ENCODE measurements at places on chromosomes 12 and 14.

GRCh38 chr14:45095143-45095542, 11.2 kb downstream of the PRPF39 start:
- DNase-seq: no peak

- DNase-seq: no peak
Measured at GRCh38 chr12:57435293-57435692, 709 bp downstream of the INHBC start.

DNA sequence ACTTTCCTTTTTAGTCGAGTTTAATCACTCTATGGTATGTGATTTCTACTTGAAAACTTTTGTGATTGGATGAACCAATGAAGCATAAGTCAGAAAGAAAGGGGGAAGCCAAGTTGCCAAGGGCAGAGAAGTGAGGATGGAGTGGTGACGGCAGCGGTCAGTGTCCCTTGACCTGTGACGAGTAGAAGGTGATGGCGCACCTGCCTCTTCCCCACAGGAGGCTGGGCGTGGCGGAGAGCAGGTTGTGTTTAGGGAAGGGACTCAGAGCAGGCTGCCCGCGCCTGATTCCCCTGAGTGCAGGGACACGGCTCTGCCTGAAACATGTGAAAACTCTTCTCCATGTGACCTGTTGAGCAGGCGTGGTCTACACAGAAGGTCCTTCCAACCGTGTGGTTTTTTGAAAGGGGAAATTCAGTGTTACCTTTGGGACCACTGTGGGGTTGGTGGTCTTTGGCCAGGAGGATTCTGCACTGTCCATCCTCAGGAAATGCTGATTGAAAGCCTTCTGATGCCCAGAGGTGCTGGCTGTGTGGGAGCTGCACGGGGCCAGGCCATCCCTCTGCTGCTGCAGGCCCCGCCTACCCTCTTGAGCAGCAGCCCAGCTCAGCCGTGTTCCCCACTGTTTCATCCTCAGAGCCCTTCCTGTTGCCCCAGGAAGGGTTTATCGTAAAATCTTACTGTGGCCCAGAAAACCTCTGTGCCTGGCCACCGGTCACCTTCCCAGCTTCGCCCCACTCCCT, 23.5 kb upstream of the AMN start:
- no peak for DNase-seq

- DNase-seq: no peak
Measured at GRCh38 chr14:29030121-29030520, 263.5 kb downstream of the FOXG1 start.

GRCh38 chr12:130632642-130633041, 83.5 kb downstream of the RIMBP2 start:
- DNase-seq: no peak

DNA sequence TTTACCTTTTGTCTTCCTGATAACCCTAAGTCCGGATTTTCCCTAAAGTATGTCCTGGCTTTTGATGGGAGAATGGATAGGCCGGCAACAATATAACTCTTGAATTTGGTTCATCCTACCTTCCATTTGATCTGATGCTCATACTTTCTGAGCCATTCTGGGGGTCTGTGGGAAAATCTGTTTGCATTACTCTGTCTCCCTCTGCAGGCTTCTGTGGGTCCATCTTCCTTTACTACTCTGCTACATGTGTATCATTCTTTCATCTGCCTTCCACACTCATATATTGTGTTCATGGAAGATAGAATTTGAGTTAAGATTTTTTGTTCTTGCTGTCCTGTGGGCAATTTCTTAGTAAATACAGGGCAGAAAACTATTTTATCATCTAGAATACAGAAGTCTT, 101.5 kb downstream of the NAV3 start:
- DNase-seq: no peak

GRCh38 chr12:29691161-29691854, 92.4 kb downstream of the TMTC1 start:
- DNase-seq: no peak

DNA sequence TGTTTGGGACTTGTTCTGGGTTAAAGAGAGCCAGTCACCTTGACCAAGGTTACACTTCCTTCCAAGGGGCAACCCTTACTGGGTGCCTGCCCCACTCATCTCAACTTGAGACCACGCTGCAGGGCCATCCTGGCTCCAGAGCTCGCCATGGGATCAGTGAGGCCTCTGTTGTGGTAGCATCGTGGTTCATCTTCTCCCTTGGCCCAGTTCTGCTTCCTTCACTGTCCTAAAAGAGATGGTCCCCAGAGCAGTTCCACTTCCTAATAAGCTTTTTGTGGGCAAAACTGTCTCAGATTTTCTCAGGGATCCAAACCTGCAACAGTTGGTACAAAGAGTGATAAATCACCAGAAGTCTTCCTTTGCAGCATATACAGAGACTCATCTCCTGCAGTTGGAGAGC, 165.9 kb upstream of the TMEM260 start:
- DNase-seq: no peak

DNA sequence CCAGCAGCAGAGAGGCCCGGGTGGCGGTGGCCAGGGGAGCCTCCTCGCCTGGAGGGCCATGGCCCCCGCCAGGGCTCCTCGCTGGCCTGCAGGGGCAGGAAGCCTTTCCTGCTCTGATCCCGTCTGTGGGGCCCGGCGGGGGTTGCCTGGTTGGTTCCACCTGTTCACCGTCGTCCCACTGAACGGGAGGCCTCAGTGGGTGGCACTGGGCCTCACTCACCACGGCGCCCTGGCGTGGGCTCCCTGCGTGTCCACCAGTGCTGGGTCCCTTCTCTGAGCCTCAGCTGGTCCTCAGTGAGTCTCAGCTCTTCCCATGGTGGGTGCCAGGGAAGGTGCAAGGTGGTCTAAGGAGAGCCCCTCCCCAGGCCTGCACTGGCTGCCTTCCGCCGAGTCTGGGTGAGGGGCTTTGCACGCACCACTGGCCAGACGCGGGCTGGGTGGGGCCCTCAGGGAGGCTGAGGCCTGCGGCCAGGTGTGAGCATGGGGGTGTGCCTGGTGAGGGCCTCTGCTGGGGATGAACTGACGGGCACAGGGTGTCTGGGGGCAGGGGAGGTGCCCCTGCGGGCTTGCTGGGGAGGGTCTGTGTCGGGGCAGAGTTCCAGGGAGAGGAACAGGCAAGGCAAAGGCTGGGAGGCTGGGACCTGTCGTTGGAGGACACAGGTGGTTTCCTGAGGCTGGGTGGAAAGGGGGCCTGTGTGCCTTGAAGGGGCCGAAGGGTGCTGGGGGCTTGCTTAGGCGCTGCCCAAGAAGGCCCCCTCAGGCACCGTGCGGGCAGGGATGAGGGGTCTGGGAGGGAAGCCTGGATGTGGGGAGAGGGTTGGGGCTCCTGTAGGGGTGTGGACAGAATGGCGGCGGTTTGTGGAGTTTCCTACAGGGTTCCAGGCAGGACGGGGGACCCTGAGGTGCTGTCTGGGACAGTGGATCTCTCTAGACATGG, 339.8 kb downstream of the TMEM121 start:
- DNase-seq: no peak

DNA sequence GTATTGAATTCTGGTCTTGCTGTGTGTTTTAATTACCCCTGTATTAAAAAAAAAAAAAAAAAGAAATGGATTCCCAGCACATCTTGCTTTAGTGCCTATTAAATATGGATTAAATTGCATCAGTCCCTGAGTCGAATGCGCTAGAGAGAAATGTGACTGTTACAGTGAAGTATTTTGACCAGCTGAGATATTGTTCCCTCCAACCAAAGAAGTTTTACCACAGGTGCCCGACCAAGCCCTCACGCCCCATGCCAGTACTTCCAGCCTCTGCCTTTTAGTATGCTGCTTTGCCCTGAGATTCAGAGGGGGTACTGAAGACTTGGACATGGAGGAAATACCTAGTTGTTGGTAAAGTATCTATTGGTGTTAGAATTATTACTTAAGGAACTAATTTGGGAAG, 159.7 kb downstream of the TTLL5 start:
- no peak for DNase-seq

- DNase-seq: no peak
Measured at GRCh38 chr12:25972783-25973182, 14.3 kb downstream of the RASSF8 start.

GRCh38 chr12:74847169-74847568, 309.5 kb downstream of the ATXN7L3B start:
- DNase-seq: no peak

GRCh38 chr12:65637150-65637549, 187.1 kb upstream of the HMGA2 start:
- no peak for DNase-seq

DNA sequence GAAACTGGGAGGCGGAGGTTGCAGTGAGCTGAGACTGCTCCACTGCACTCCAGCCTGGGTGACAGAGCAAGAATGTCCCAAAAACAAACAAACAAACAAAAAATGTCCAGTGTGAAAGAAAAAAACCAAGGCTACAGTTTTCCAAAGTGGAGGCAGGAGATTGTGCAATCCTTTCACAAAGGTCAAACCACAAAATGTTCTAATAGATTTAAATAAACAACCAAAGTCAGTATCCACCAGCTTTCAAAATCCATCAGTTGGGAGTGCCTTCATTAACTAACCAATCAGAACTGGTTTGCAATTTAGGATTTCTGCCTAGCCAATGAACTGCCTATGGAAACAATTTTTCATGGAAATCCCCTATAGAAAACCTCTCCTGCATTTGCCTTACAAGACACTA, 52.3 kb upstream of the TRIM9 start:
- DNase-seq: no peak

DNA sequence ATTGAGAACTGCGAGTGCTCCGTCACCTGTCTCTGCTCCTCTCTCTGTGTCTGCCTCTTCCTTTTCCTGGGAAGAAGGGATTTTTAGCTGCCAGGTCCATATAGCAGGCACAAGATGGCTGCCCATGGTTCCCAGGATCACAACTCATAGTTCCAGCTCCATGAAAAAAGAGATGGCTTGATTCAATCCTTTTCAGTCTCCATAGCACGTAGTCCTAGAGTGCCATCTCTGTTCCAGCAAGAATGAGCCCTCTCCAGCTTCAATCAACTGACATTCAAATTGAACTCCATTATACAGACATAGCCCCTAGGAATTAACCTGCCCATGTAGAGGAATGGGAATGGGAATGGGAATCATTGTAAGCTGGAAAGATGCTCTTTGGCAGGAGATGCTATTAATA, 34.7 kb upstream of the RTRAF start:
- DNase-seq: no peak

DNA sequence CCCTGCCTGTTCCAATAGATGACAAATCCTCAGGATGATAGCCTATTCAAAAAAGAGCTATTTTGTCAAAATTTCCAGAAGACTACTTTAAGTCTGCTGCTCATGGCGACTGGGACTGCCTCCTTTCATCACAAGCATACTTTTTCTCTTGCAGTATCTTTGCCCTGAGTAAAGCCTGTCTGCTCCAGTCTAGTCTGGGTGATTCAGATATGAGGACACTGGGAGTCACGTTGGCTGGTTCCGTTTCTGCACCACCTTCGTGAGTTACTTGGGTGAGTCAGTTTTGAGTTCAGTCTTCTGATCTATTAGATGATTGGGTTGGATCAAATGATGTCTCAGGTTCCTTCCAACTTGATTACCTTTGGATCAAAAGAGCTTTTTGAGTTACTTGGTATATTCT, 301.3 kb upstream of the STXBP6 start:
- no peak for DNase-seq

- no peak for DNase-seq
Measured at GRCh38 chr12:11524446-11524845, 125.0 kb upstream of the ETV6 start.

DNA sequence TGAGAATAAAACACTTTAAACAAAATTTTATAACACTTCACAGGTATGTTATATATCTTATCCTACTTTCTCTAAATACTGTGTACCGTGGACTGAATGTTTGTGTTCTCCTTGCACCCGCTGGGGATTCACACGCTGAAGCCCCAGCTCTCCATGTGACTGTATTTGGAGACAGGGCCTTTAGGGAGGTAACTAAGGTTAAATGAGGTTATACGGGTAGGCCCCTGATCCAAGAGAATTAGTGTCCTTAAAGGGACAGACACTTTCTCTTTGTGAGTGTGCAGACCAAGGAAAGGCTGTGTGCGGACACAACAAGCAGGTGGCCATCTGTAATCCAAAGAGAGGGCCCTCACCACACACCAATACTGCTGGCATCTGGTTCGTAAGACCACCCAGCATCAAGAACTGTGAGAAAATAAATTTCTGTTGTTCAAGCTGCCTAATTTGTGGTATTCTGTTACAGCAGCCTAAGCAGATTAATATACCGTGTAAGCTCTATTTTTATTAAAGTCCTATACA, 70.1 kb upstream of the TTC7B start:
- no peak for DNase-seq

GRCh38 chr12:89392391-89392790, 40.1 kb upstream of the DUSP6 start:
- DNase-seq: no peak

DNA sequence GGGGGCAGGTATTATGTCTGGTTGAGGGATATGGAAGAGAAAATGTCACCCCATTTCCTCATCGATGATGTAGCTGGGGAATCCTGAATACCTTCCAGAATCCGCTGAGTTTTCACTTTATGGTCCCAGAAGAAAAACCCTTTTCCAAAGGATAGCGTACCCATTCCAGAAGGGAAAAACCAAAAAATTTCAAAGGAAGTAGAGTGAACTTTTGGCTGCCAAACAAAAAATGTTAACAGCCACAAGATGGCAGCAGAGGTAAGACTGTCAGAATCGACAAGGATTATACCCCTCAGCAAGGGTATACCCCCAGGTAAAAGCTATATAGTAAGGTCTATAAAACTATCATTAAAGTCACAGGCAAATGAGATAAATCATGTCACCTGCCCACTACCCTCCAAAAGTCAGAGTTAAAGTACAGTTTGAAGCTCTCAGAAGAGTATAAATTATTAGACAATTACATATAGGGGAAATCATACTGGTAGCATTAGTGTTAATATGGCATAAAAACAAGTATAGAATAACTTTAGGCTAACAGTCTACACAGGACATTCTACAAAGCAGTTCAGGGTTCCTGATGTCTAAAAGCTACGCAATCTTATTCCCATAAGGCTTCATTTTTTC, 18.0 kb downstream of the ACIN1 start:
- no peak for DNase-seq

DNA sequence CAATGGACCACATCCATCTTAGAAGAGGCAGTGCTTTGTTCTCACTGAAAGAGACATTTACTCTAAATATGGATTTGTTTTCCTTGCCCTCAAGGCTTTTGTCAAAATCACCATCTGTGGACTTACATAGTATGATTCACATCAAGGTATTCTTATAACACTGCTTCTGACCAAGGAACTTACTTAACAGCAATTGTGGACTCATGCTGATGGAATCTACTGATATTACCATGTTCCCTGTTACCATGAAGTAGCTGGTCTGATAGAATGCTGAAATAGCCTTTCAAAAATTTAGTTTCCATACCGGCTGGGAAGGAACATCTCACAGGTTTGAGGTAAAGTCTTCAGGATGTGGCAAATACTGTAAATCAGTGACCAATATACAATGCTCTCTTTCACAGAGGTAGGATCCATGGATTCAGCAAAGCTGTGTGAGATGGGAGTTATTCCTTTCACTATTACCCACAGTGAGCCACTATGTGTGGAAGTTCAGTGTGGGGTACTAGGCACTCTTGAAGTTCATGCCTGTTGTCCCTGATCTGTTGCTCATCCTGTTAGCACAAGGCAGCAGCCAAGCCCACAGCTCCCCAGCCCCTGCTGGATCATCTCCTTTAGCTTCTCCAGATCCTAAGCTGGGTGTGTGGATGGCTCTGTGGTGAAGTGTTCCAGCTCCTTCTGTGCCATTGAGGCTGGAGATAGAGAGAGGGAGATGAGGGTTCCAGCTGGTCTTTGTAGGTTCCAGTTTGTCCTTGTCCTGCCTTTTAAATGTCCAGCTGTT, 126.4 kb downstream of the ATP23 start:
- DNase-seq: no peak

- DNase-seq: no peak
Measured at GRCh38 chr12:92927055-92927435, 2.0 kb downstream of the EEA1 start.

GRCh38 chr12:6538420-6539313, 4.3 kb downstream of the GAPDH start:
- no peak for DNase-seq
